Activated CD4-positive, CD25-positive, alpha-beta regulatory T cell treated with anti-CD3 and anti-CD28 coated beads, Interleukin-2, amount 50 U/mL, for 24 hours (primary cell): ENCODE measurements at places on chromosomes 11 and 22.

- ATAC-seq = no peak
Measured at GRCh38 chr22:46667245-46667623, 47.0 kb downstream of the GRAMD4 start.

DNA sequence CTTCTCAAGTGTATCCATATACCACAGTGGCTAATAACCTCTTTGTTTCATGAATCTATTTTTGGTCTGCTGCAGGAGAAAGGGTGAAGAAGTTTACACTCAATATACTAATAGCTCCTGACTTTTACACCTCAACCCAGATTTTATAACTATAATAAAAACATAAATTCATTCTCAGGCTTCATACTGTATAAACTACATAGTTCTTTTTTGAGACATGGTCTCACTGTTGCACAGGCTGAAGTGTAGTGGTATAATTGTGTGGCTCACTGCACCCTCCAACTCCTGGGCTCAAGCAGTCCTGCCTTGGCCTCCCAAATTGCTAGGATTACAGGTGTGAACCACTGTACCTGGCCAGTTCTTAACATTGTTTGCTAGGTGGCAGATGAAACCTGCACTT, 17.8 kb upstream of the CCDC179 start:
- ATAC-seq = no peak

DNA sequence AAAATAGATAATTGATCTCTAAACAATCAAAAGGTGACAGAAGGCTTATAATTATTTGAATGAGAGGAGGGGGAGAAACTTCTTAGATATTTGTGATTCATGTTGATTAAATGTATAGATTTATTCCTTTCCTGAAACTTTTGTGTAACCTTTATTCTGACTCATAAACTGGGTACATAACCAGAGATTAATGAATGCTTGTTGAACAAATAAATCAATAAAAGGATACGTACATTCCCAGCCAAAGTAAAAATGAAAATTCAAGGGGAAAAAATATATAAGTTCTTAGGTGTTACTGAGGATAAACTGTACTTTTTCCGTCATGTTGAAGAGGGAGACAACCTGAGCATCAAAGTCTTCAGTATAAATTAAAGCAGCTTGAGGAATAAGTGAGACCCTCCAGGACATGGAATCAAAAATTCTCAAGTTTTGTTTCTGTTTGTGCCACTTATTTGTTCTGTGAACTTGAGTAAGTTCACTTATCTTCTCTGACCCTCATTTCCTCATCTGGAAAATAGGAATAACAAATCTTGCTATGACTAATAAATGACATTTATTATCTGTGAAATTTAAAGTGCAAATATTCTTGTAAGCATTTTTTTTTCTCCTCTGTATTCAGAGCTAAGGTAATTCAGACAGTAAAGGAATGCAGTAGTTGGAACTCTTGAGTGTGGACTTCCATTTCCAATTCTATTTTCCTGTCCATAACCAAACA, 195.4 kb downstream of the METTL15 start:
- no peak for ATAC-seq

GRCh38 chr11:79467761-79468160, 26.9 kb upstream of the TENM4 start:
- ATAC-seq = no peak

- ATAC-seq = no peak
Measured at GRCh38 chr11:57775491-57775890, 13.9 kb downstream of the CTNND1 start.

- ATAC-seq = peak; percentile 81
Measured at GRCh38 chr11:121464352-121464946, 11.7 kb upstream of the SORL1-AS1 start.

DNA sequence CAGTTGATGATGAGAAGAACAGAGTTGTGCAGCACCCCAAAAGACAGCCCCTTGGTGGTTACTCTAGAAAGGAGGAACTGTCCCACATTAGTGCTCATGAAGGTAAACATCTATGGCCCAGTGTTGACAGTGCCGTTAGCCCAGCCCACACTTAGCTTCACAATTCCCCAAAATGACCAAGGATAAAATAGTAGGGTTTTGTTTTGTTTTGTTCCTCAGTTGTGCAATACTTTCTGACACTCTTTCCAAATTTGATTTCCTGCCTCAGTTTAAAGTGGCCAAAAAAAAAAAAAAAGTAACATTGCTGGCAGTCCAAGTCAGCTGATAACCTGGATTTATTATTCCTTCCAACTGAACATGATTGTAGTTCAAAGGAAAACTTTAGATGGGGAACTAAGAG, 269.4 kb downstream of the TMEM135 start:
- no peak for ATAC-seq

- ATAC-seq = no peak
Measured at GRCh38 chr22:34427841-34428240, 507.6 kb upstream of the LARGE1 start.

DNA sequence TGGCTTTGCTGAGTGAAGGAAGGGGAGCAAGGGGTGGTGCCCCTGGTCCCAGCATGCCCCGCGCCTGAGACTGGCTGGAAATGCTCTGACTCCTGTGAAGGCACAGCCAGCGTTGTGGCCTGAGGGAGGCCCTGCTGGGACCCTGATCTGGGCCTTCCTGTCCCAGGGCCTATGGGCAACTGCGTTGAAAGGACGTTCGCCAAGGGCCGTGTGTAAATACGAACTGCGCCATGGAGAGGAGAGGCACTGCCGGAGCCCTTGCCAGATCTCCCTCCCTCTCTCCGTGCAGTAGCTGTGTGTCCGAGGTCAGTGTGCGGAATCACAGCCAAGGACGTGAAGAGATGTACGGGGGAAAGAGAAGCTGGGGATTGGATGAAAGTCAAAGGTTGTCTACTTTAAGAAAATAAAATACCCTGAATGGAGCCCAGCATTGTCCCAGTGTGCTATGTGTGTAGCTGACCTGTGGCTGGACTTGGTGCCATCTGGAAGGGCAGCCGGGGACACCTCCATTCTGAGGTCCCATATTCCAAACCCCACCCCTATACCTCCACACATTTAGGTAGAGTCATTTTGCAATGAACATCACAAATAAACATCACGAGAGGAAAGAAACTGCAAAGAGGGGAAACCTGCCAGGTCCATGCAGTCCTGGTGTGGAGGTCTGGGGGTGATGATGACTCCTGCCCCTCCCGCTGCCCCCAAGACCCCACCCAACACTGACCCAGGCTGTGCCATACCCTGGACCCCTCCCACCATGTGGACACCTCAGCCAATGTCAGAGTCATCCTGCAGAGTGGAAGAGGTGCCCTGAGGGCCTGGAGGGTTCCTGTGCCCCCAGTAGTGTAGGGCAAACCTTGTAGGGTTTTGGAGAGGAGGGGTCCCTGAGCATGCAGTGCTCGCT, 16.9 kb downstream of the RSPH14 start:
- no peak for ATAC-seq

- peak; percentile 73 for ATAC-seq
Measured at GRCh38 chr11:34380696-34381095, 22.9 kb upstream of the ABTB2 start.

DNA sequence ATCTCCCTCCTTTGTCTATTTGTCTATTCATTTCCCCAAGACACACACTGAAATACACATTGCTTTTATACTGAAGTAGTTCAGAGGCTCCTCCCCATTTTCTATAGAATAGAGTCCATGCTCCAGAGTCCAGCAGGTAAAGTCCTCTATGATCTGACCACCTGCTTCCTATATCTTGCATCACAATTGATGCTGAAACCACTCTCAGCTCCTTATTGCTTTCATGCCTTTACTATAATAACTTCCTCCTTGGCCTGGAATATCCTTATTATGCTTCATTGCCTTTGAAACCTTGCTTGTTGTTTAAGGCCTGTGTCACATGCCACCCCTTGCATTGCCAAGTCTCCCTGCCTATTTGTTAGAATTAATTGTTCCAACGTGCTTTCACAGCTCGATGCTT, 12.6 kb downstream of the OR6Q1 start:
- ATAC-seq = no peak

GRCh38 chr11:85723088-85723487, 37.1 kb upstream of the CCDC89 start:
- no peak for ATAC-seq

DNA sequence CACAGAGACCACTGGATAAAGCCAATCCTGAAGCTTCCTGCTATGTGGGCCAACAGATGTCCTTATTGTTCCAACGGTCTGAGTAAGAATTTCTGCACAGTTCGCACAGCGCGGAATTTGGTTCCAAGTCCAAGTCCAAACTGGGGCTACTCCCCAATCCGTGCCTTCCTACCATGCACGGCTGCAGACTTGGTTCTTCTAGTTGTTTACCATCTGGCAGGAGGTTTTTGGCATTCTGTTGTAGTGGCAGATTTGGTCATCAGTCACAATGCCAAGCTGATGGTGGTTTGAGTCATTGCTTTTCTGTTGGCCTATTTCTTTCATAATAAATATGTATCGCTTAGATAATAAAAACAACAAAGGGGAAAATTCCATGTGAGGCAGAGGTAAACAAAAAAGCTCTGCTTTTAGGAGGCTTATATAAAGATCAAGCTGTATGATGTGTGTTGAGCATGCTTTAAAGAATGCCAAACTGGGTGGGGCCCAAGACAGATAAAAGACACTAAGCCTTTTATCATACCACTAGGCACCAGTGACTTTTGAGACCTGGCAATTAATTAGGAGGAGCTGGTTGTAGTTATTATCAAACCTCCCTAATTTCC, 52.5 kb upstream of the SYN3 start:
- ATAC-seq = no peak

GRCh38 chr11:61969391-61969758, 1.9 kb upstream of the FTH1 start:
- ATAC-seq = no peak

- ATAC-seq = no peak
Measured at GRCh38 chr11:102465696-102466095, 13.1 kb upstream of the TMEM123 start.

- no peak for ATAC-seq
Measured at GRCh38 chr11:78224906-78225420, 36.2 kb downstream of the USP35 start.

GRCh38 chr11:112932593-112932992, 28.6 kb upstream of the NCAM1 start:
- no peak for ATAC-seq

- ATAC-seq = no peak
Measured at GRCh38 chr22:45207533-45207932, 33.2 kb downstream of the KIAA0930 start.

DNA sequence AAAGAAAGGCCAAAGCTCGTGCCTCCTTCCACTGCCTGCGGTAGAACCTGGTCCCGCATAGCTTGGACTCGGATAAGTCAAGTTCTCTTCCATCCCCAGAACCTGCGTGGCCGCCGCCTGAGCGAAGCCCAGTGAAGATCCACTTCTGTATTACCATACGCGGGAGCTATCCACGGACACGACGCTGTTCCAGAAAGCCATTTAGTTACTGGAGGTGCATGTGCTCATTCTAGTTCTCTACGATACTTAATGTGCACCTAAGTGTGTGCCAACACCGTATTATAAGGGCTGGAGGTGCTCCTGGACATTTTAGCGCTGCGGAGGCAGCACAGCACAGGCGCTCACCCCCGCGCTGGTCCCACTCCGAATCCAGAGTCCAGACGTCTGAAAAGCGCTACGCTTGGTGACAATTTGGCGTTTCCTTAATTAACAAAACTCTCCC, 1.4 kb downstream of the WT1 start:
- ATAC-seq = no peak

DNA sequence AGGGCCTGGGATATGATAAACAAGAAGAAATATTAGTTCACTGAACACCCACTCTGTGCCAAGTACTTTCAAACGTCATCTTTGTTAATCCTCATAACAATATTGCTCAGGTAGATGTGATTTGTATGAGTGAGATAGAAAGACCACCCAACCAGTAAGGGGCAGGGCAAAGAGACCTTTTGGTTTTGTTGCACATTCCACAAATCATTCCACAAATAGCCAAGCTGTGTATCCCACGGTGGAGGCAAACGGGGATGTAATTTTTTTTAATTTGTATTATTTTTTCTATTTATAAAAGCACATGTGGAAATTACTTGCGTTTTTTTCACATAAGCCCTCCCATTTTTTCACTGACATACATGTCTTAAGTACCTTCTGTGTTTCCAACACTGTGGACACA, 29.0 kb downstream of the LAYN start:
- no peak for ATAC-seq

- ATAC-seq = no peak
Measured at GRCh38 chr22:36663561-36663960, 40.0 kb downstream of the CACNG2 start.

DNA sequence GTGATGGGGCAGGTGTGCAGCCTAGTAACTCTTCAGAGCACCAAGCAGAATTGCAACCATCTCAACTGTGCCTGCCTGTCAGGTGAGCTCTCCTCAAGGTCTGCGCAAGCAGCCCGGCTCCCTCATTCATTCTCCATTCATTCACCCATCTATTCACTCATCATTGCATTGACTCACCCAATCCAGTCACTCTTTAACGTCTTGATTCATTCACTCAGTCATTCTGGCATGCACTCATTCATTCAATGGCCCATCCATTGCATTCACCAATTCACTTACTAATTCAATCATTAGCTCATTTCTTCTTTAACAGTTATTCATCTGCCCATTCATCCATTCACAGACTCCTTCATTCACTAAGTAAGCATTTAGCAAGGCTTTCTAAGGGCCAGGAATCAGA, 111.8 kb downstream of the PDE2A start:
- no peak for ATAC-seq

- no peak for ATAC-seq
Measured at GRCh38 chr11:10632483-10632882, 61.1 kb downstream of the IRAG1 start.

DNA sequence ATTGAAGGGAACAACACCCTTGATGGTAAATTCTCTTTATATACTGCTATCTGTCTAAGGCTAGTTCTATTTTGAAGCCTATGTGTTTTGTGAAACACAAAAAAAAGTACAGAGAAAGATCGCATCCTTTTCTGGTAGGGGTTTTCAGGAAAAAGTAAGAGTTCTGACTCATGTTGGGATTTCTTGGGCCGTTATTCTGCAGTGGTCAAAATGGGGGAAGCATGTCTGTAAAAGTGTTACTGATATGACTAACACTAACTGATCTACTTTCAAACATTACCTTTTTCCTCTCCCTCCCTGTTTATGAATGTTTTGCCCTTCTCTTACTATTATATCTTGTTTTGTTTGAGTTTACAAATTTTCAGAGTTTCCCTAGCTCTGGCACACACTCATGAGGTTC, 53.9 kb downstream of the CTNND1 start:
- ATAC-seq = no peak

DNA sequence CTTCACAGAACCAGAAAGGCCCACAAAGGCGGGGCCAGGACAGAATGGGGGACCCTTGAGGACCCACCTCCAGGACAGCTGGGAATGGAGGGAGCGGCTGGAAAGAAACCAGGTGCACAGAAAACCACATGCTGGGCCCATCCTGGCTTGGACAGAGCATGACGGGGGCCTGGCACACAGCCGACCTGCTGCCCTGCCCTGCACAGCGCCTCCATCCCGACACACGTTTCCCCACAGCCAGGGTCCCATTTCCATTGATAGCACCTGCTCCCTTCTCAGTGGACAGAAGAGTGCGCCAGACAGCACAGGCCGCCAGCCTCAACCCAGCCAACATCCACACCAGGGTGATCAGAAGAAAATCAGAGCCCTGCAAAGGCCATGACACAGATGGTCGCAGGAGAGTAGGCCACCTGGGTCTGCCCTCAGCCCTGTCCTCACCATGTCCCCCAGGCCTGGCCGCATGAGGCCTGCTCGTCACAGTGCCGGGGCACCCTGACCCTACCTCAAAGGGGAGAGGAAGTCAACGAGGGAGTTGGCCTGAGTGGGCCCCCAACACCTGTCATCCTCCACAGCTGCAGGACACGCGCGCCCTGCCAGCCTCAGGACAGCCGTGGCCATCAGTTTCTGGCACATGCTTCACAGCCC, 28.1 kb downstream of the BRD1 start:
- no peak for ATAC-seq
